ENCODE measurements at places on chromosomes 6 and 20.

DNA sequence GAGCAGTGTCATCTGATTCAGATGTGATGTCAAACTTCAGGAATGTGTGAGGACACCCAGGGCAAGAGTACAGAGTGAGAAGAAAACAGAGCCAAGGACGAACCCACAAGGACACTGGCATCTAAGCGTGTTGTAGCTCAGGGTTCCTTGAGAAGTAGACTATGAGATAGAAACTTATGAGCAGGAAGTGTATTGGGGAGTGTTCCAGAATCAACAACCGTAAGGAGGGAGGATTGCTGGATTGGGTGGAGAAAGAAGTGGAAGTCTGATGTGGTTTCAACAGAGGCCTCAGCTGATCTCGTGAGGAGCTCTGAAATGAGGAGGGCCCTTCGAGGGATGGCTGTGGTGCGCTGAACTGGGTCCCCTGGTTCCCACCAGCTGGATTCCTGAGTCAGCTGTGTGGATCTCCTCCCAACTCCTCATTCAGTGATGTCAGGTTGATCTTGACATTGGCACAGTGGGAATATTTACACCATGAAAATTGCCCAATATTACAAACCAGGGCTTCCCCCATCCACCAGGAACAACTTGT, 25.7 kb upstream of the IGF2R start:
- no peak for DNase-seq

DNA sequence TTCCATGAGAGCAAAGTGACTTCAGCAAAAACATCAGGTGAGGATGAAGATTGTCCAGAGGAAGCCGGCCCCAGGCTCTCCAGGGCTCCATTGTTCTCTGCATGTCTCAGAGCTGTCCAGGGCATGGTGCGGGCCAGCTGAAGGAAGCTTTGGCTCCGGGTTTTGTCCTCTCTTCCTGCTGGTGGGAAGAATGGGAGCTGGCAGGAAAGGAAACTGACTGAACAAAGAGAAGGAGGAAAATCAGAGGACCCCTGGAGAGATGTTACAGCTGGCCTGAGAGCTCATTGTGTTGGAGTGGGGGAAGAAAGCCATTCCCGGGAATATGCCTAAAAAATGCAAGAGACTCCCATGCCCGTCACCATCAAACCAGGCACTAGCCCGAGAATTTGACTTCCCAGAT, 27.1 kb downstream of the PRND start:
- DNase-seq, result no peak

DNA sequence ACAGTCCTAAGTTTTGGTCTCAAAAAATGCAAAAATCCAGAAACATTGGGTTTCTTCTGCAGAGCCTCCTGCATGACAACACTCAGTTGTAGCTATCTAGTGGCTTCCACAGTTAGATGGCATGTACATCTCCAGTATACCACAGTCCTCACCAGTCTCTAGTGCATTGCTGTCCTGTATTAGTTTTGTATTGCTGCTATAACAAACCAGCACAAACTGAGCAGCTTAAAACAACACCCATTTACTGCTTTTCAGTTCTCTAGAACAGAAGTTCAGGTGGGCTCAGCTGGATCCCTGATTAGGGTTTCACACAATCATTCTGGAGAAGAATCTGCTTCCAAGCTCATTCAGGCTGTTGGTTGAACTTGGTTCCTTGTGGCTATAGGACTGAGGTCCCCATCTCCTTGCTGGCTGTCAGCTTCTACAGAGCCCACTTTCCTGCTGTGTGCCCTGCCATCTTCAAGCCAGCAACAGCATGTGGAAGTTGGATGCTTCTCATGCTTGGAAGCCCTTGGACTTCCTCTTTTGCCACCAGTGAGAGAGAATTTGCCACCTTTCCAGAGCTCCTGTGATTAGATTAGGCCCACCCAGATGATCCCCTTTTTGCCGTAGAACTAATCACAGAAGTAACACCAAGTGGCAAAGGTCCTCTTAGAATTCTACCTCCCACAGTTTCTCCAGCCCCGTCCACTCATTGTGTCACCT, 48.9 kb upstream of the TBC1D7 start:
- no peak for DNase-seq

GRCh38 chr6:113690281-113691259, 166.6 kb upstream of the MARCKS start:
- no peak for DNase-seq

DNA sequence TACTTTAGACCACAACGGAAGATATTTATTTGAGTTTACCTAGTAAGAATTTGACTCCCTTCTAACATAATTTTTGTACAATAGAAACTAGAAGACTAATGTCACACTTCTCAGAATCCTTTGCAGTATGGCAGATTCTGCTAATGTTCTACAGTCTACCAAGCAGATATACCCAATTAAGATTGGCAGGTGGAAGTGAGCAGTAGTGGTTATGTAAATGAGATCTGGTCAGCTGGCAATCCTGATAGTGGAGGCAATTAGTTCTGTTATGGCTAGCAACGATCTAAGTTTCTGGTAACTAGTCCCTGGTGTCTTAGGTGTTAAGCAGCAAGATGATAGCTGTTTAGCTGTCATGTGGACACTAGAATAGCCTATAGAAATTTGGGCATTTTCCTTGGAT, 101.0 kb downstream of the CENPW start:
- DNase-seq, result no peak

DNA sequence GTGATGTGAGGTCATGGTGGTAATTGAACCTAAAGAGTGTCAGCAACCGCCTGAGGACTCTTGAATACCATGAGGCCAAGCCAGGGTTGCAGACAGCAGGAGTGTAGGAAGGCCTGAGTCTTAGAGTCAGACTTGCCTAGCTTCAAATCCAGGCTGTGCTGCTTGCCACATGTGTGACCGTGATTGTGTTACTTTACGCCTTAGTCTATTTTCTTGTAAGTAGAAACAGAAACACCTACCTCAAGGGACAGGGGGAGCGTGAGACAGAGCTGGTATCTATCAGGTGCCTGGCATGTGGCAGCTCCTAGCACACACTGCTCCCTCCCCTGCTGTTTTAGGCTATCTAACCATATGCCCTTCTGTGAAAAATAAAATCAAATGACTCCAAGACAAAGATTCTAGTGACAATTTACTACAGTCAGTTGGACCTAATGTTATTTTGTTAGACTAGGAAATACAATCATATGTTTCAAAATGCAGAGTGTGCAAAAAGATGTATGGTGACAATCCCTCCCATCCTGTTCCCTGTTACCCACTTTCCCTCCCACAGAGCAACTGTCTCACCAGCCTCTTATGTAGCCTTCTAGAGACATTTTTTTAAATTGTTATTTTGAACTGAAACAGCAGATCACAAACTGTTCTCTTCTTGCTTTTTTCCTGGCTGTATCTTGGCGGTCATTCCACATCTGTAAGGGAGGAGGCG, 21.7 kb downstream of the TAF8 start:
- DNase-seq, result no peak

DNA sequence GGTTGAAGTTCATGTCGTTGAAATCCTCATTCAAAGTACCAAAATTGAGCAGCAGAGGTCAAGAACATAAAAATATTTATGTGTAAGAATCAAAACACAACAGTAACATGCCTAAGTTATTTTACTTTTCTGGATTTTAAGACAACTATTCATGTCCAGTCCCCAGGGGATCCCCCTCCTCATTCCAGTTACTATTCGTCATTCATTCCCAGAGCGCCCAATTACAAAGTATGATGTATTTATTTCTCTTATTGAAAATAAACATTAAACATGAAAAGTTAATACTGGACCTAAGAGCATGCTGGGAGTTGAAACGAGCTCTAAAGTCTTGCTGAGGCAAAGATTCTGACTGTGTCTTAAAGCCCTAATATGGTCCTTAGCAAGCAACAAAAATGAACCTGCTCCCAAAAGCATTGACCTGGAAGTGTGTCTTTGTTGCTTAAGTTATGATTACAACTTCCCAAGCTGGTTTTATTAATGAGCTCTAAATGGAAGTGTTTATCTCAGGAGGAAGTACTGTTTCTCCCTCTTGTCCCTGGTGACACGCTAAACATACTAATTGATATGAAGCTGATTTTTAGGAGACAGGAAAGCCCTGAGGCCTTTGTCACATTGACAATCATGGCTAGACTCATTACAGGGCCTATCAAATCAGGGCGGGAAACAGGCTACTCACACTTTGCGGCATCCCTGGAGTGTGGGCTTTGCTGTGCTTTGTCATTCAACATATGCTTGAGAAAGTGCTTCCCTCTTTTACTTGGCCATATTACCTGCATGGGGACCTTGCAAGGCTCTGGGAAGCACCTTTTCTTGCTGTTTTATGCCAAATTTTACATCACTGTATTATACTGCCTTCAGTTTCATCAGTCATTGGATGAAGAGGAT, 192.2 kb upstream of the DTNBP1 start:
- no peak for DNase-seq

- DNase-seq, result no peak
Measured at GRCh38 chr6:89999154-89999553, 104.9 kb downstream of the GJA10 start.

DNA sequence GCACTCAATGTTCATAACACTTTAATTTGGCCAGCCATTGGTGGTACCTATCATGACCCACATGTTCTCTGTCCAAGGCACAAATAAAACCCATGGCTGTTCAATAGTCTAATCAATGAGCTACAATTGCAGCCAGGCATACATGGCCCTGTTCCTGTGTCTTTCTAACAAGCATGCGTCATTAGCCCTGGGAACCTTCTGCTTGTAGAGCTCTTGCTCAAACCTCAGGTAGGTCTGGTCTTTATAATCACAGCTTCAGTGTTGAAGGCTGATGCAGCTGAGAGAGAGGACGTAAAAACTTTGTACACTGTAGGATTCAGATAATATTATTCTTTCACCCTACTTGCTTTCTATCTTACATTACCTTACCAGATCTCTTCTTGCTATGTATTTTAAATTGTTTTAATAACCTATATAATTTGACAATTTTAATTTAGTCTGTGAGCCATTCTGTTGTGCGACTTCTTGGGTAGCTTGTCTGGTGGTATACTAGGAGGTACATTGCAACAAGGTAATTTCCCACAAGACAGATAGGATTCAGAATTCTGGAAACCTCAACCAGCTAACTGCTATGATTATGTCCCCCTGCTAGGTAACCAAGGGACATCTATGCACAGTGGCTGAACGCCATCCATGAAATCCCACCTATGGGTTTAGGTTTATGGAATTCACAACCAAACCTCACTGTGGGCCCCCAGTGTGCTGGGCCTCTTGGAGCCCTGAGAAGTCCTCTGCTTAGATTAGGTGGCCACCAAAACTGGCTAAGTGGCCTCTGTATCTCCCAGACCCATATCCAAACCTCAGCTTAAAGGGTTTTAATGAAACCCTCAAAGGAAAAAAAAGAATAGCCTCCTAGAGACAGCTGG, 55.4 kb upstream of the RIPOR2 start:
- DNase-seq, result no peak

GRCh38 chr6:170370416-170370815, 63.9 kb downstream of the FAM120B start:
- no peak for DNase-seq

GRCh38 chr6:18400831-18401446, 13.8 kb downstream of the RNF144B start:
- DNase-seq, result no peak

DNA sequence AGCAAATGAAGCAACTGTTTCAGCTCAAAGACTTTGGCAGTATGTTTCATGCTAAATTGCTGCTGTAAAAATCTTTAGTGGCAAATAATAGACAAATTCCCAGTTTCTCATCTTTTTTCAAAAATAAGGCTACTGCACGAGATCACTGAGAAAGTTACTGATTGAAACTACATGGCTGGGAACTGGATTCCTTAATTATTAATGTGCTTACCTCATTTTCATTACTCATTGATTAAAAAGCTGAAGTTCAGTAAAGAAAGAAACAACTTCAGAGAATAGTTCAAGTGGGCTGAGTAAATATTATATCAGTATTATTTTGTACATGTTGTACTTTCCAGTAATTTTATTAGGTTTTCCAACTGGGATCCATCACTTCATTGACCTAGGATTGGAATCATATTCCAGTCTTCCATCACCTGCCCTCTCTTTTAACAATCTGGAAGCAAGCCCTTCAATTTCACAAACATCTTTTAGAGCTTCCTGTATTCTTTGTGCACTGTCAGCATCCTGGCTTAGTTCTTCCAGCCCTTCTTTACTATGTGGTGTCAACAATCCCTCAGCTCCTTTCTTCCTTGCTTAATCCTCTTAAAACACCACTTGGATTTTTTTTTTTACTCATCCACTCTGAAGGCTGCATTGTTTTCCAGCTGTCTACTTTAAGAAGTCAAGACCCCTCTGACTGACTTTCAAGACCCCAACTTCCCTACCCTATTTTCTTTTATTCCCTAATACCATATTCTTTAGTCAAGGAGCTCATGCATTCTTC, 4.3 kb downstream of the MEI4 start:
- DNase-seq, result no peak

DNA sequence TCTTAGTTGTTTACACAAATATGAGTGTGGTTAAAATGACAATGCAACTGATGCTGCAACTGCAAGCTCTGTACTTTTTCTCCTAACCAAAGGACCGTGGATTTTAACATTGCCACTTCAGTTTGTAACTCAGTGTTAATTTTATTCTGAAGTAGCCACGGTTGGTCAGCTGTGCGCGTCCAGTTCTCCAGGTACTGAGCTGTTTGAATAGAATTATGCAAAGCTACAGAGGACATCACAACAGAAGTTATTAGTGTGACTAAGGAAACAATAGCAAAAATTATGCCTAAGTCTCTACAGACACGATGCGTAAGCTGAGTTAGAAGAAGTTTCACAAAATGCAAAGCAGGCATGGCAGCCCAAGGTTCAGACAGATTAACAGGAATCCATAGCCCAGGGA, 4.4 kb upstream of the ABHD12 start:
- DNase-seq, result no peak

DNA sequence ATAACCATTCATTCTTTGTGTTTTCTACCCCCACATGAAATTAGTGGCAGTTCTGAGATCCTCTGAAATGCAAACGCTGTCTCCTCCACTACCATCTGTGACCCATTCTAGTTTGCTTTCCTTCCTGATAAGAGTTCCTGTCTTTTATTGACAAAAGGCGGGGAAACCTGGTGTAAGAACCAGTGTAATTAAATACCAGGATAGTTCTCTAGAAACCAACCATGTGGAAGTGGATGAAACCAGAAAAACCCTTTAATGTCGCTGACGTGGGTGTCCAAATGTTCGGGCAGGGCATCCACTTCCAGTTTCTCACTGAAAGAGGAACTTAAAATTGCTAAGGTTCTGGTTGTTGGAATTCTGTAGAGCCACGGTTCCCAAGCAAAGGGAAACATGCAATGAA, 79.1 kb downstream of the TNFRSF21 start:
- no peak for DNase-seq

DNA sequence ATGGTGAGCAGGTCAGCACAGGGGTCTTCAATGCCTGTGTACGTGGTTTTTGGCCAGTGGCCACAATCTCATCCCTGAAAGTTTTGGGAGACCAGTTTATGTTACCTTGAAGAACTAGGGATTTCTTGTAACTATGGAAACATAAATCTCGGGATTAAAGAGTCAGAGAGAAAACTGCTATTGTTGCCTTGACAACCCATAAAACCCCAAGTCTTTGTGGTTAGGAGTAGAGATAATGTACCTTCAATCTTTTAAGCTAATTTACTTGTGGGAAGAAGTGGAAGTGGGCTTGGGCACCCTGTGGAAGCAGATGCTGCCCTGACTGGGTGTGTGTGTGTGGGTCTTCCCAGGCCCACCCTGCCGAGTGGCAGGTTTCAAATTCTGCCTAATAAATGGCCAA, 46.1 kb upstream of the ZNF831 start:
- no peak for DNase-seq

GRCh38 chr6:72288592-72288991, 333.3 kb upstream of the KCNQ5 start:
- DNase-seq, result no peak

GRCh38 chr6:14361956-14362587, 244.5 kb downstream of the CD83 start:
- no peak for DNase-seq

- no peak for DNase-seq
Measured at GRCh38 chr6:116624036-116624805, 7.9 kb downstream of the RSPH4A start.

- DNase-seq, result no peak
Measured at GRCh38 chr6:103455275-103455674, 1404.4 kb downstream of the HACE1 start.
